ENCODE measurements at places on chromosomes 13 and 19.

DNA sequence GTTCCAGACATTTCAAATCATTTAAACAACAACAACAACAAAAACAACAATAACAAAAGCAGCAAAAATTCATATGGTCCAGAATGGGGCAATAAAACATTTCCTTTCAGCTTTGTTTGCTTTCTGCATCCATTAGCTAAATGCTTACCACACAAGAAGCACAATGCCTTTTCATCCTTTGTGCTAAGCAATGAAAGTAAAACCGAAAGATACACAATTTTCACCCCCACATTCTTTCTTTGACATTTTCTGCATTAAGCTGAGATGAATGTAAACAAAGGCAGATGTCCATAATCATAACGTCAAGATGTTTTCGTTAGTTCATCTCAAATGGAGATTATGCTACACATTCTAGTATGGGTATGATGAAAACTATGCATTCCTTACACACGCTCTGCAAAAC, 568.5 kb downstream of the SLITRK6 start:
- no peak for DNase-seq

DNA sequence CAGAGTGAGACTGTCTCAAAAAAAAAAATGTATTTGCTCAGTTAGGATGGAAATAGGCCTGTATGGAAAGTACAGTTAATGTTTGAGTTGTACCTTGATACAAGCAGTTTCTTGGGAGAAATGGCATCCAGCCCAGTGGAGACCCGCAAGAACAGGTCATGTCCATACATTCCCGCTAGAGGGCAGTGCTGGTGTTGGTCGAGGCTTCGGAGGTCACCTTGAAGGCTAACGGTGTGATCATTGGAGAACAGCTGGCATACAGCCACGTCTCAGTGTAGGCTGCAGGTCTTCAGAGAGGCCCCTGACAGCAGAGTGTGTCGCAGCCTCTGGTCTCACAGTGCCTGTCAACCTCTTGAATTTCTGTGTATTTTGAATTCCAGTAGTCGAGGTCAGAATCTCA, 7.5 kb downstream of the ZNF610 start:
- DNase-seq: peak; percentile 63

DNA sequence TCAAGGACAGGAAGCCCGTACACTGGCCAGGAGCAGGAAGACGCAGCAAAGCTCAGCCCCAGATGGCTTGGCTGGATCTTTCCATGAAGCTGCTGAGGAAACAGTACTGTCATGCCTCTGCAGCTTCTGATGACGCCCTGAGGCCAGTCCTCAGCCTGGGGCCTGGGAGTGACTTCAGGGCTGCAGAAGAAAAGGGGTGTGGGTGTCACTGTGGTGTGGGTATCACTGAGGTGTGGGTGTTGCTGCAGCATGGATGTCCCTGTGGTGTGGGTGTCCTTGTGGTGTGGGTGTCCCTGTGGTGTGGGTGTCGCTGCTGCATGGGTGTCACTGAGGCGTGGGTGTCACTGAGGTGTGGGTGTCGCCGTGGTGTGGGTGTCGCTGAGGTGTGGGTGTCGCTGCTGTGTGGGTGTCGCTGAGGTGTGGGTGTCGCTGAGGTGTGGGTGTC, 12.0 kb upstream of the GAS6 start:
- no peak for DNase-seq

- DNase-seq: peak; percentile 41
These were observed 53.7 kb downstream of the RAB20 start for GRCh38 chr13:110507678-110508381.

DNA sequence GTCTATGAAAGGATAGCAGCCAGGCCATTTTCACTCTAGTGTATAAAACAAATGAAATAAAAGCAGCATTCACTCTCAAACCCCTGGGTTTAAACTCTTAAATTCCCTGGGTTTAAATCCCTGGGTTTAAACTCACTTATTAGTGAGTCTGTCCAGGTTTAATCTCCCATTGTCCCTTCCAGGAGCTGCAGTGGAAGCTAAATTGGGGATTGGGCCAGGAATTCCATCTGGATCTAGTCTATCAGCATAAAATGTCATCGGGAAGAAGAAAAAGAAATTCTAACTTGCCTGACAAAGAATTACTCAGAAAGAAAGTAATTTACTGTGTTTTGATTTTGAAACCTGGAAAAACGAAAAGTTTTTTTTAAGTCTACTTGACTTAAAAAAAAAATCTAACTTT, 54.8 kb downstream of the FRY start:
- no peak for DNase-seq

GRCh38 chr19:45508417-45508860, 1.2 kb downstream of the VASP start:
- peak; percentile 46 for DNase-seq

- DNase-seq: no peak
These were observed 423.4 kb downstream of the ITGBL1 start for GRCh38 chr13:101875717-101876393.

DNA sequence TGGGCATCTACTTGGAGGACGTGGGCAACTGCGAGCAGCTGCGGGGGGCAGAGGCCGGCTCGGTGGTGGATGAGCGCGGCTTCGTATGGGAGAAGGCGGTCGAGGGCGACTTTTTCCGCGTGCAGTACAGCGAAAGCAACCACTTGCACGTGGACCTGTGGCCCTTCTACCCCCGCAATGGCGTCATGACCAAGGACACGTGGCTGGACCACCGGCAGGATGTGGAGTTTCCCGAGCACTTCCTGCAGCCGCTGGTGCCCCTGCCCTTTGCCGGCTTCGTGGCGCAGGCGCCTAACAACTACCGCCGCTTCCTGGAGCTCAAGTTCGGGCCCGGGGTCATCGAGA, 10.3 kb upstream of the STRN4 start:
- no peak for DNase-seq

GRCh38 chr19:33111587-33111986, 20.3 kb upstream of the WDR88 start:
- DNase-seq: no peak

DNA sequence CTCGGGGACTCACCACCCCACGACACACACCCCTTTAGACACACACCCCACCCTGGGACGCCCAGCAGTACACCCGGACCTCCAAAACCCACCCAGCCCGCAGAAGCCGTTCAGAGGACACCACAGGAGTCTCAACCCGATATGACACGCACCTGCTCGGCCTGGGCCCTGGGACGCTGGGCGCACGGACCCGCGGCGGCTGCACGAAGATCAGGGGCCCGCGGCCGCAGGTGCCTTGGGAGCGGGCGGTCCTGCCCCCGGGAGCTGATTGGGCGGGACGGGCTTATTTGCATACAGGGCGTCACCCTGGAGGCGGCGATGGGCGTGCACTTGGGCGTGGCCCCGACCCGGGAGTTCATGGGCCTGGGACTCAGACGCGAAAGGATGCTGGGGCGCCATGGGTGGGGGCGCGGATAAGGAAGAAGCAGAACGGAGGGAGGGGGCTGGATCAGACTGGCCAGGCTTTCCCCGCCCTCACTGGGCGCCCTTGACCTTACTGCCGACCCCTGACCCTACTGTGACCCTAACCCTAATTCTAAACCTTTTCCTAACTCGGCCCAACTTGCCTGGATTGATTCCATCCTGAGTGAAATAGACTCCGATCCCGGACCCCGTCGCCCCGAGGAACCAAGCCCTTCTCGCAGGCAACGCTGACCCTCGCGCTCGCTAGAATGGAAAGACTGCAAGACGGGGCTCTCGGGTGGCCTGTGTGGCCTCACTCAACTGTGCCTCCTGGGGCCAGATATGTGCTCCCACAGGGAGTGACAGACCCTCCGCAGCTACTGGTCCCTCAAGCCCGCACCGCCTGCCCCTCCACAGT, at the start of gene MEF2B:
Gene MEF2B (minus strand): TSS at position 211 of the 820 bp plus-strand sequence. CDS start 19,528 bp downstream, outside the sequence.
- DNase-seq: peak; percentile 94

GRCh38 chr19:41410336-41411054, 12.9 kb downstream of the BCKDHA start:
- no peak for DNase-seq

- peak; percentile 86 for DNase-seq
These were observed 12.5 kb downstream of the FEM1A start for GRCh38 chr19:4803736-4804695.

GRCh38 chr13:99997702-99998214, 16.2 kb downstream of the ZIC2 start:
- DNase-seq: no peak

GRCh38 chr13:95734124-95734523, 57.2 kb downstream of the DNAJC3 start:
- no peak for DNase-seq

GRCh38 chr19:11164879-11165406, 9.4 kb upstream of the SPC24 start:
- no peak for DNase-seq

- no peak for DNase-seq
These were observed 2.7 kb upstream of the C3 start for GRCh38 chr19:6723108-6723618.

DNA sequence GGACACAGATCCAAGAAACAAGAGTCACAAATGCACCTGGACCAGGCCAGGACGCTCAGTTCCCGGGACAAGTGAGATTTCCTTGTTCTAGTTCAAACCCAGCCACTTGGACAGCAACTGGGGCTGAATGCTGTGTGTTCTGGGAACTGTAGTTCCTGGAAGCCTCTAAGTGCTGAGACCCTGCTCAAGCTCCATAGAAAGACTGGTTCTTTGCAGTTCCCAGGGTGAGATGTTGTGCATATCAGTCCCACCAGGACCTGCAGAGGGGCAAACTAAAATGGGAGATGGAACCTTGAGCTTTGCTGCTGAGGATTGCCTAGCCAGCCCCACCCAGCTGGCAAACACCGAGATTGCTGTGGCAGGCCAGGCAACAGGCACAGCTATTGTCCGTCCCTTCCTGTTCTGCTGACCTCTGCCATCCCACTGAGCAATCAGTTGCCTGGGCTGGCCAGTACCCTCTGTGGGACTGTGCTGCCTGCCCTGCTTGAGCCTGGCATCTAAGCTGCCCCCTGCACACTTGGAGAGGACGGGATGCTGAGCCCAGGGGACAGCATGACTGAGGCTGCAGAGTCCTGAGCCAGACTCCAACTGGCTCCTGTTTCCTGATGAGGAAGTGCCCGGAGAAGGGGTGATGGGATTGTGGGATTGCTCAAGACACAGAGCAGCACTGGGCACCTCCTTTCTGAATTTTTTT, 1.4 kb upstream of the GIPC1 start:
- DNase-seq: no peak

- peak; percentile 73 for DNase-seq
These were observed 4.9 kb upstream of the NWD1 start for GRCh38 chr19:16714702-16715287.

Measured in hematopoietic multipotent progenitor cell treated with erythropoietin and hydrocortisone succinate and interleukin-3 and kit ligand, for 4 days (in vitro differentiated cells).